Umbilical cord (tissue), 2 donors: ENCODE measurements at places on chromosomes 7 and 10.

GRCh38 chr7:66880053-66880452, 41.0 kb upstream of the TMEM248 start:
- no peak for DNase-seq

DNA sequence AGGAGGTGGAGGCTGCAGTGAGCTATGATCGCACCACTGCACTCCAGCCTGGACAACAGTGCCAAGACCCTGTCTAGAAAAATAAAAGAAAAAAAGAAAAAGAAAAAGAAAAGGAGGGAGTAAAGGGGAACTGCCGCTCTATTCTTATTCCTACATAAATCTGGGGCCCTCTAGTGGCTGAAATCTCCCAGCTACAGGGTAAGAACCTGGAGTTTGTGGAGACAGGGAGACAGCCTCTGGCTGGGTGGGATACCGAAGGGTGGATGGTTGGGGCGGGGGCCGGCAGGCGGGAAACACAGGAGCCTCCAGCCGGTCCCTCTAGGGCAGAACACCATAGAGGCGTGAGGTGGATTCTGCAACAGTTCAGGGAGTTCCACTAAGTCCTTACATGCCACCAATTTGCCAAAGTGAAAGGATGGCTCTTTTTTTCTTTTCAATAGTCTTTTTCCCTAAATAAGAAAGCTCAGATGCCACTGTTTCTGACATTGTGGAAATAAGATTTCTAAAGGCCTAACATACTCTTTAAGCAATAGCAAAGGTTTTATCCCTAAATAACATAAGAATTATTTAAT, 117.3 kb downstream of the SVIL start:
- DNase-seq, result no peak

DNA sequence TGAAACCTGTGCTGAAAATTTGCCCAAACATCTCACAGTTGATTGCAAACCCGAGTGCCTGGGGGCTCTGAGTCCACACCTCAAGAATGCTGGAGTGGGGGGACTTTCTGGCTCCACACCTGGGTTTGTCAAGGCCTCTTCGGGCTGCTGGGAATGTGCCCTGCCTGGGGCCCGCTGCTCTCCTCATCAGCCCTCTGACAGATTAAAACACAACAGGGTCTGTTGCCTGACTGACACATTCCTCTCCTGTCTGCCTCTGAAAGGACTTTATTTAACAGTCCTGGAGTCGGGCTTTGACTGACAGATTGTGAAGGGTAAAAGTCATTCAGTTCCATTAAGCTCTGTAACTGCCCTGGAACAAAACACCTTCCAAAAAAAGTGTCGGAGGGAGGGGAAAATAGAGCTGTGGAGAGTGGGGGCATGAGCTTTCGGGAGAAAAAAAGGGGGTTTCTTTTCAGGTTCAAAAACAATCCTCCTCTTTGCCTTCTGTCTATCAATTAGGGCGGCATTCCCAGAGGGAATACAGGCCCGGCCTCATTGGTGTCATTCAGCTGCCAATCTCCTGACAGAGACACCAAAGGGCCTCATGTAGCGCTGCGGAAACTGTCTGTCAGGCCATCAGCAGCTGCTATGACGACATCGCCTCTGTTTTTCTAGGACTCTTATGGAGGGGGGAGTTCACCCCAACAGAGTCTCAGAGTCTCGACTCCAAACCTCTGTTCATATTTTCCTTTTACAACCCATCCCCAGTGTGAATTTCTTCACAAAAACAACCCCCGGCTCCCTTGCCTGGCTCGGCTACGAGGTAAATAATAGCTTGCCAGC, 398.8 kb upstream of the NFE2L3 start:
- peak; percentile 71 for DNase-seq

- peak; percentile 42 for DNase-seq
Observed at GRCh38 chr7:93245525-93246432, 13.6 kb downstream of the VPS50 start.

DNA sequence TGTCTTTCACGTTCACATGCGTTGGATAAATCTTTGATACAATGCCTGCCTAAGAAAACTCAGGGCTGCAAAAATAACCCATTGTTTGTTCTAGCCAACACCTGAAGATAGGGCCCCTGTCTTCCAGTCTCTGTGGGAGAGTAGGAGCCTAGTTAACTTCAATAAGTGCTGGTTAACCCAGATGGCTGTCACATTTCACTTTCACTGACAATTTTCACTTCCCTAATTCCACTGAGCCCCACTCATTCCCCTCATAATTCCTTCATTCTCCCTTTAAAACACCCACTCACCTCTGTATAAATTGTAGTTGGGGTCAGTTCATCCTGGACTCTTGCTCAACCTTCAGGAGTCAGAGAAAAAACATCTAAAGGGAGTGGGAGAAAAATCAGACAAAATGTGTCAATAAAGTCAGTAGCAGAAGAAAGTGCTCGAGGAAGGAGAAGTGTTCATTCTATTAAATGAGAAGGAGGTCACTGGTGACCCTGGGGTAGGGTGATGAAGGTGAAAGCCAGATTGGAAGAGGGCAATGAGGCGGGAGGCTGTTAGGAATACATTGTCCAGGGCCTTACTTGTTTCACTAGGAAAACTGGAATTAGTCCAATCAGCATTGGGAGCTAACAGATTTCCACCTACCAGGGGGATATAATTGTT, 51.2 kb upstream of the ABI1 start:
- DNase-seq, result no peak

- DNase-seq, result no peak
Observed at GRCh38 chr10:128927497-128928161, 539.4 kb upstream of the MGMT start.

DNA sequence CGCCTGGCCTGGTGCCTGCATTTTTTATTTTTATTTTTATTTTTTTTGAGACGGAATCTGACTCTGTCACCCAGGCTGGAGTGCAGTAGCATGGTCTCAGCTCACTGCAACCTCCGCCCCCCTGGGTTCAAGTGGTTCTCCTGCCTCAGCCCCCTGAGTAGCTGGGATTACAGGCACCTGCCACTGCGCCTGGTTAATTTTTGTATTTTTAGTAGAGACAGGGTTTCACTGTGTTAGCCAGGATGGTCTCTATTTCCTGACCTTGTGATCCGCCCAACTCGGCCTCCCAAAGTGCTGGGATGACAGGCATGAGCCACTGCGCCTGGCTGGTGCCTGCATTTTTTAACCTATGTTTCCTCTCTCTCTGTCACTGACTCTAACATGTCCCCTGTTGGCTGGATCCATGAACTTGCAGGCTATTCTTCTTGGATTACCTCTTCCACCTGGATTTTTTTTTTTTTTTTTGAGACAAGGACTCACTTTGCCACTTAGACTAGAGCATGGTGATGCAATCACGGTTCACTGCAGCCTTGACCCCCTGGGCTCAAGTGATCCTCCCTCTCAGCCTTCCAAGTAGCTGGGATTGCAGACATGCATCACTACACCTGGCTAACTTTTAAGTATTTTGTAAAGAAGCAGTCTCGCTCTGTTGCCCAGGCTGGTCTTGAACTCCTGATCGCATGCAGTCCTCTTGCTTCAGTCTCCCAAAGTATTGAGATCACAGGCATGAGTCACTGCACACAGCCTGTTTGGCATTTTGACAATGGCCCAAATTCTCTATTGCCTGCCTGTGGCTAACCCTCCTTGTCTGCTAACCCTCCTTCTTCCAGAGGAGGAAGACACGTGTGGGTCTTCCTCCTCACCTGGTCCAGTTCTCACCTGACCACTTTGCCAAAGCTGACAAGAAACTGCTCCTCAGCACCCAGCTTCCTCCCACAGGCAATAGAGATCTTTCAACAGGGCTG, 23.0 kb upstream of the PRPF18 start:
- no peak for DNase-seq

- no peak for DNase-seq
Observed at GRCh38 chr7:38232502-38233366, 40.7 kb downstream of the TARP start.

DNA sequence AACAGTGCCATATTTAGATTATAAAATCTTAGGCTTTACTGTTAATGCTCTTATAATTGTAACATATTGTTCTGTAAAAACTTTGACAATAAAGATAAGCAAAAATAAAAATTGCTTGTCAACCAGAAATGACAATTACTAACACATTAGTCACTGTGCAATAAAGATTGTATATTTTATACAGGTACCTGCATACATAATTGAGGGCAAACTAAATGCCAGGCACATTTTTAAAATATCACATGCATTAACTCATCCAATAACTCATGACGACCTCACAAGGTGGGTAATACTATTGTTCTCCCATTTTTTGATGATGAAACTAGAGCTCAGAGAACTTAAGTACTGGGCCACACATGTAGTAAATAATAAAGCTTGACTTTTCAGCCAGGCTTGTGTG, 1020.2 kb upstream of the C7orf33 start:
- no peak for DNase-seq

GRCh38 chr10:90925079-90926029, 4.5 kb upstream of the ANKRD1 start:
- DNase-seq, result no peak

GRCh38 chr7:107390916-107391315, 78.9 kb upstream of the GPR22 start:
- DNase-seq, result no peak

DNA sequence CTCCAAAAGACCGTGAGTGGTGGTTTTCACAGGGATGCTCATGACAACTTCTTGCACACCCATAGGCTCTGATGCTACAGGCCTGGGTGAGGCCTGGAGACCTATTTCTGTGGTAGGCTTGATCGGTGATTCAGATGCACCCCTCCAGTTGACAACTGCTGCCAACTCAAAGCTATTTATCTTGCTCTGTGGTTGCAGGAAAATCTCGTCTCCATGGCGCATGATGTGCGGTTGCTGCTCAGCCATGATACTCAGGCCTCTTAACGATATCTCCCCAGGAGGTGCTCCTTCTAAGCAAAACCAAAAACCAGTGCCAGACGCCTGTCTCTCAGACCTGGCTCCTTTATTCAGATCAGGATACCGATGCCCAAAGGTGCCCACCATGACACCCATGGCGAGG, 31.4 kb downstream of the C10orf90 start:
- DNase-seq, result no peak

- no peak for DNase-seq
Observed at GRCh38 chr10:3761904-3762303, 23.1 kb downstream of the KLF6 start.

DNA sequence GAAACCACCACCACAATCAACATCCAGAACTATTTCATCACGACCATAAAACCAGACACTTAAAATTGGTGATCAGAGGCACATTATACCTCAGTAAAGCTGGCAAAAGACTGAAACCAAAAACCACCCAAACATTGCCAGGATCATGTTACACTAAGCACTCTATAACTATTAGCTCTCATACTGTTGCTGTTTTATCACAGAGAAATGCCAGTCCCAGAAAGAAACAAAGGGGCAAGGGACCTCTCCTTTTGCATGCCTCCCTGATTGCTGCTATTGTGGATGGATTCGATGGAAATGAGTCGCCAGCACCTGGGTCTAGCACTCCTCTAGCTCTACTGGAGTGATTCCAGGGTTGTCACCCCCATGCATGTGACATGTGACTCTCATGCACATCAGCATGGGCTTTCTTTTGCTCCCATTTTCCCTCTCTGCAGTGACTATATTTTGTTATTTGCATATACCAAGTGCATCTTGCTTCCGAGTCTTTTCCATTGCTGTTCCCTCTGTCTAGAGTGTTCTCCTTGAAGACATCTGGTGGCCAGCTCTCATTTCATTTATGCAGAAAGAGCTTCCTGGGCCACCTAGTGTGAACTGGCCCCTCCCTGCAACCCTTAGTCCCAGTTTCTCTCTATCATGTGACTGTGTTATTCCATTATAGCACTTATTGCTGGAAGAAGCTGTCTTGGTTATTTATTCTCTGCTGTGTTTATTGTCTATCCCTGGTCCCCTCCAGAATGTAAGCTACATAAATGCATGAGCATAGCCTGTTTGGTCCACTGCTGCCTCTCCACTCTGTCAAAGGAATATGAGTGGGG, 300.6 kb downstream of the PLXNA4 start:
- DNase-seq, result no peak

- peak; percentile 74 for DNase-seq
Observed at GRCh38 chr10:22230158-22230833, 12.5 kb upstream of the EBLN1 start.

- DNase-seq, result no peak
Observed at GRCh38 chr10:110447886-110448285, 49.8 kb upstream of the DUSP5 start.

DNA sequence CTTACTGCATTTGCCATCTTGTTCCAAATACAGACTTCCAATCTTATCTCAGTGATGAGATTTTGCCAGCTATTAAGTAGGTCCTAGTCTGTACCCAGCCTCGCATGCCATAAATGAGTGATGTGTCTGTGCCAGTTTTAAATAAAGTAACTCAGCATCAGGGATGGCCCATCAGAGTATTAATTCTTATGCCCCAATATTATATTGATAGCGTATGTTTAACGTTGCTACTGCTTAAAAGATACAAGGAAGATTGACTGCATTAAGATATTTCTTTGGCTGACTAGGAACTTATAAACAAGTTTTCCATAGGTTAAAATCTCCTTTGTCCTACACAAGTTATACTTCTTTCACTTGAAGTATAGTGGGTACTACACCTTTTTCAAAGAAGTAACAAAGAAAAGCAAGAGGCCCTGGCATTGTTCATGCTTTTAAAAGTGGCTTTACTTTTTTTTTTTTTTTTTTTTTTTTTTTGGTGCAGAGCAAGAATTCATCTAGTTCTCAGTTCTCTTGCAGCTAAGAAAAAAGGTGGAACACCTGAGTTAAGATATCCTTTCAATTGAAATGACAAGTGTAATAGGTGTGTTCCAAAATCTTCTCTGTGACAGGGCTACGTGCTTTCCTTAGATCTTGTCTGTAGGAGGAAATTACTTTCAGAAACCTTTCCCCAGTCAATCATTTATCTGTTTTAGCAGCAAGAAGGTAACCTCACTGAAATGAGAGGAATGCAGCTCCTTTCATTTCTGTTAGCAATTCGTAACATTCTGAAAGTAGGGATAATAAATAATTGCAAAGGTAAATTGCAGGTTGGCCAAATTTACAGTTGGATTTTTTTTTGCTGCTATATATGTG, 245.0 kb downstream of the CELF2 start:
- no peak for DNase-seq

DNA sequence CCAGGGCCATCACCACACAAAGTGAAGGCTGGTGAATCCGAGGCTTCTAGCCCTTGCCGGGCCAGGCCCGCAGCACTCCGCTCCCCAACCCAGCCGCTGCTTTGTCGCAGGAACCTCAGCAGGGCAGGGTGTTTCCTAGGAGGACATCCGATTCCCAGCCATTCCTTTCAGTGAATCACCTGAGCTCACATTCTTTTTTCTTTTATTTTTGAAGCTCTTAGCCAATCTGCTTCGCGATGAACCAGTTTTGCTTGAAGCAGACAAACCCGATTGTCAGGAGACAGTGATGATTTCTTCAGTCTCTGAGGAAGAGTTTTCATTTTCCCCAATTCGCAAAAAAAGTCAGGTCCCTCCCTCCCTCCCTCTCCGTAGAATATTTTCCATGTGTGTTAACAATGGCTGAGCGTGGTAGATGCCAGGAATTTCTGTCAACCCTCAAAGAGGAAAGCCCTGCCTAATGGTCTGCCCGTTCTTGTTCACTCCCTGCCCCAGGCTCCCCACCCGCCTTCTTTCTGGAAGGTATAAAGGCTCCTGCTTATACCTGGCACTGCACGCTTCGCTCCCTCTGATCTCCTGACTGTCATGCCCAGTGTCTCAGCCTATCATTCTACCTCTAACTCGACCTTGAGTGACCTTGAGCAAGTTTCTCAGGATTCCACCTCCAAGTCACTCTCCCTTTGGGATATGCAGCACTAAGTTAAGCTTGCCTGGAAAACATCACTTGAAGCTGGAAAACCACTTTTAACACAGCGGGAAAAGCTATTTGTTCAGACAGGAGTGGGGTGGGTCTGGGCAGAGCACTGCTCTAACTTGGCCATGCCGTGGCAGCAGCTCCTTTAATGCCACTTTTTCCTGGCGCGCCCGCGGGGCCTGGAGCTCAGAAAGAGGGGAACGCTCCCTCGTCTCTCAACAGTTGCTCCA, 35.1 kb downstream of the EGFR start:
- DNase-seq, result peak; percentile 57

GRCh38 chr7:148561099-148561498, 29.5 kb upstream of the C7orf33 start:
- peak; percentile 27 for DNase-seq
